ENCODE measurements at places on chromosomes 3 and 15.

DNA sequence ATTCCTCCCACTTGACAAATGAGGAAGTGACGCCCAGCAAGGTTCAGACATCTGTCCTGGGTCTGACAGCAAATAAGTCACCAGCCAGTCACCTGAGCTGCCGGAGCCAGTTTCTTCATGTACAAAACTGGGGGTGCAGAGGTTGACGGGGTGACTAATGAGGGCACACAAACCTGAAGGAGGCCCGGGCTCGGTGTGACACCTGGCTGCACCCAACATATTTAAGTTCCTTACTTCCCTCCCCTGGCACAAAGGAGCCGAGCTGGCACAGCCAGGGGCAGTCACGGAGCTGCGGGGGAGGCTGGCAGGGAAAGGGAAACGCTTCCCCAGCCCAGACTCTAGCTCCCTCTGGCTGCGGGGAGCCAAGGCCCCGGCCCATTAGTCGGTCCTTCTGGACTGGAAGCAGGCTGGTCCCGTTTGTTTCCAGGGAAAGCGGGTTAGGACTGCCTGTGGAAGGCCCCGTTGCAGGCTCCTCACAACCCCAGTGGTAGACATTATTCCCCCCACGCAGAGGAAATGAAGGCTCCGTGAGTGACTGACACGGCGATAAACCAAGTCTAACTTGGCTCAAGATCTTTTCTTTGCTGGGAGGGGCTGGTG is 2.3 kb downstream of the FBXL22 start:
- no peak for DNase-seq

DNA sequence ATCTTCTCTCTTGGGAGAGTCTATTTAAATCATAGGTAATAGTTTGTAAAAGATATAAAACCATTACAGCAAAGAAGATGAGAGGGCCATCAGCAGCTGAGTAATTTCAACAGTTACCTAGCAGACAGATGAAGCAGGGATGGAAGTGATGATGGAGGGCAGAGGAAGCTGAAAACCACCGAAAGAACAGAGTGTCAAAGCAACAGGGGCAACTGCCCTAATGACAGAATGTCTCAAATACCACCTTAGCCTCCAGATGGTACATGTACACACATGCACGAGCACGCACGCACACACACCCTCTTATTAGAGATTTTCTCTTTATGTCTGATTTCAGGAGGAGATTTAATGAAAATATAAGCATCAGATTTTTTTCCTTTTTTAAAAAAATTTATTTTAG is 64.5 kb downstream of the NEDD4 start:
- no peak for DNase-seq

GRCh38 chr3:46512191-46512749 is 14.5 kb downstream of the RTP3 start:
- no peak for DNase-seq

- DNase-seq: no peak
These were observed 4.7 kb upstream of the P2RY1 start for GRCh38 chr3:152830245-152830644.

GRCh38 chr3:151166161-151166560 is 36.9 kb downstream of the GPR171 start:
- no peak for DNase-seq

DNA sequence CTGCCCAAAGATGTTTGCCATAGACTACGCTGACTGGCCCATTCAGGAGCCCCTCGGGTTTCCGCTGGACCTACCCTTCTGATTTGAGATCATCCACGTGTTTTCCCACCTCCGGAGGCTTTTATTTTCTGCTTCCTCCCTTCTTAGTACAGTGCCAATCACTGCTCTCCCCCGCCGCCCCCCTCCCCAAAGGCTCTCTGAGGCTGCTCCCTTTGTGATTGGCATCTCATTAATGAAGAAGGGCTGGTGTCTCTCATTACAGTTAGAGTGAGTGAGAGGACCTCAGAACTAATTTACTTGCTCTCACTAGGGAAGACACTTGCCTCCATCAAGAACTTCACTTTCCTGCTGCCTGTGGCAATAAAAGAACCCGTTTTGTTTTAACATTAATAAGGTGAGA is 284.7 kb upstream of the ICE2 start:
- DNase-seq: no peak

- no peak for DNase-seq
These were observed 66.4 kb downstream of the DCUN1D1 start for GRCh38 chr3:182913889-182914288.

DNA sequence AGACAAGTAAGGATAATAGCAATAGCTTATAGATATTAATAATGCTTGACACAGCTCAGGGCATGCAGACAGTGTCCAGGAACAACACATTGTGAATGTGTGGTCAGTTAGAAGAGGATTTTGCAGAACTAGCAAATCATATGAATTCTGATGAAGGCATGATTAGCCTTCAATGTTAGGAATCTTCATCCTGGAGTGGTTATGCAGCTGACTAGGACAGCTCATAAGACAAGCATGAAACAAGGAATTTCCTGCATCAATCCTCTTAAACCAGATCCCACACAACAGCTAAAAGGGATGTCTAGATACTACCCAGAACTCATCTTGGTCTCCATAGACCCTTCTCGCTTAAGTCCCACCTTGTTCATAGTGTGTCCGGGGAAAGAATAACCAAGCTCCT is 499.0 kb upstream of the ATP11B start:
- DNase-seq: no peak

DNA sequence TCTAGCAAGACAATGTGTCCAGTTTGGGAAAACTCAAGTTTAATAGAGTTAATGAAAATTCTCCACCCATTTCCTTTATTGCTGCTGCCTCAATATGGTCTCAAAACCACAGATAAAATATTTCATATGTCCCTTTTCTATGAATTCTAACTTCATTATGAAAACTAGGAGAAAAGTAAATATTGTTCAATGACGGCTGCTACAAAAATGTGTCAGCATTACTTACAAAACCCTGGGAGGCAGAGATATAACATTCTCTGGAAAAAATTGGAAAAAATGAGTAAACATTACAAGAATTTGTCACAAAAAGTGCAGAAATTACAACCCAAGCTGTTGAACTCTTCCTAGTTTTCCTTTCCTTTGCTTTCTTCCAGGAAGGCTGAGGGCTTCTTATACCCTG is 22.2 kb upstream of the FBN1 start:
- no peak for DNase-seq

GRCh38 chr3:98777801-98778220 is 14.7 kb downstream of the ST3GAL6 start:
- DNase-seq: no peak

DNA sequence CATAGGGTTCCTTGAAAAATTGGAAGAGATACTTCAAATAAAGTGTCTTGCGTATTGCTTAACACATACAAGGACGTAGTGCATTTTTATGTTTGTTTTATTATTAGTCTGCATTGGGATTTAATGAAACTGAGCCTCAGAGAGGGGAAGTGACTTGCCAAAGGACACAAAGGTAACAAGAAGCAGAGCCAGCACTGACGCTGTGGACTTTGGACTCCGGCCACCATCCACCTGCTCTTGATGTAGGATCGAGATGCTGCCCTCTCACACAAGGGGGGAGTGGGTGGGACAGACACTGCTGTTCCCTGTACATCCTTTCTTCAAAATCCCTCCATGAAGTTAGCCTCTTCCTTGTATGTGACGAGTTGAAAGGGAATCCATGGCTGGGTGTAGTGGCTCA is 435.4 kb upstream of the RGMA start:
- no peak for DNase-seq

GRCh38 chr15:41930221-41930866 is 36.5 kb upstream of the SPTBN5 start:
- DNase-seq: no peak

DNA sequence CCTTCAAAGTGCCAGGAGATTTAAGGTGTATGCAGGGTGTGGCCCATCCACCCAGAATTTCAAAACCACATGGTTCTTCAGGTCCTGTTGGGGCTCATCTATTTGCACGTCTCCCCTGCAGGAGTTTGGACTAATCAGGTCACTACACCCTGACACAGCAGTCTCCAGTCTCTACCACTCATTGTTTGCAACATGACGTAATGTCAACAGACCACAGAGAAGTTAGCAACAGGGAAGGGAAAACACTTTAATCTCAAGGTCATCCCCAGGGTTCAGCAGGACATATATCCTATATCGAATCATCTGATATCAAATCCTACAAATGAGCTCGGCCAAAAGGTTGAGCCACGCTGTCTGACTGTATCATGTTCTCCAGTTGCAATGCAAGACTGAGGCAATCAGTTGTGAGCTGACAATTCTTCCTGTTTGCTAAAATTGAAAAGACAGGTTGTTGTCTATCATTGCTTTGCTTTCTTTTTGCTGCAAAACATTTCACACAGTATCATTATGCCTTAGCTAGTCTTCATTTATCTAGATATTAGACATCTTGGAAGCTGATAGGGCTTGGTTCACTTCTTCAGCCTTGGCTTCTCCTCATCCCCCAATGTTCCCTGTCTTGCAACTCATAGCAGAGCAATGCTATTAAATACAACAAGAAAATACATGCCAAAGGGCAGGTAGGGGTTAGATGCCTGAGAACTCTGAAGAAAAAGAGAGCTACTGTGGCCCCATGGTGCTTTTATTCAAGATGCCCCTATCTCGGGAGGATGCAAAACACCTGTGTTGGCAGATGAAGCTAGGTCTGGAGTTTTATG is 13.4 kb upstream of the LEKR1 start:
- DNase-seq: no peak

DNA sequence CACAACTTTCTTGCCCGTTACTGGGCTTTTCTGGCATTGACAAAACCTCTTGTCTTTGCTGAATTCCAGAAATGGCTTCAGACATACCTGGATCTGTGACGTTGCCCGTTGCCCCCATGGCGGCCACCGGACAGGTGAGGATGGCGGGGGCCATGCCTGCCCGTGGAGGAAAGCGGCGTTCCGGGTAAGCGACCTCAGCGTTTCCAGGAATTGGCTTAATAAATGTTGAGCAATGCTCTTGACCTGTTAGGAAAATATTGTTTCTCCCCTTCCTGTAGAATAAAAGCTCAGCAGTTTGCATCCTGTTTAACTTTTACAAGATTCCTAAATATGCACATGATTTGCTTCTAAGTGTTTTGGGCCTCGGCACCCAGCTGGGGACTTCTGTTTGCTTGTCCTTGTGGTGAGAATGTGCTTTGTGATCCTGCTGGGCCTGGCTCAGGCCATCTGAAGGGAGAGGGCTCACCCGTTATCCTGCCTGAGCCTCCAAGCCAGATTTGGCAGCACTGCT is 46.7 kb downstream of the ARNT2 start:
- DNase-seq: no peak

DNA sequence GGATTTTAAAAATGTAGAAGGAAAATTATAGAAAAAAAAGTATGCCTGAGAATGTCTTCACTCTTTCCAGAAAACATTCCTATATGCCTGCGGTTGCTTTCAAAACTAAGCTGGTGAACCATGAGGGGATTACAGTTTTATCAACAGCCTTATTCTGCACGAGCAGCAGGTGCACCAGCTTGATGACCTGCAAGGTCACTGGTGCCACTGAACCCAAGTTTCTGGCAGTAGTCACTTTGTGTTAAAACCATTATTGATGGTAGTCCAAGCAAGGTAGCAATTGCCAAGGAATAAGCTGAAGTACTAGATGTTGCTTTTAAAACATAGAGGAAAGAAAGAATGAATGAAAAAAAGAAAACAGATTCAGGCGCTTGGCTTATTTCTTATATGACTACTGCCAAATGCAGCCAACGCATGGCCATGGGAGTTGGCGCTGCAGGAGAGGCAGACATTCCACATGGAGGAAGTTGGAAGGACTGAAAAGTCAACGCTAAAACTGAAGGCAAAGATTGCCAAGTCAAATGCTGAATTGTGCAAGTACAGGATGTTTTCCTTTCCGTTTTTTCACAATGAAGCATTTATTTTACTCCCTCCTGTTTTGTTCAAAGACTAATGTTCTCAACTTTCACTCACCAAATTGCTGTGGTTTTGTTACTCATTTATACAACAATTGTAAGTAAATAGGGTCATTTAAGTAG is 601.4 kb downstream of the CADM2 start:
- DNase-seq: no peak

- DNase-seq: no peak
These were observed 13.3 kb upstream of the CHRNB4 start for GRCh38 chr15:78654272-78654671.

Data from NCI-H1436 treated with DMSO at 0.1 percent for 48 hours (cell line).